NCI-H187 treated with DMSO at 0.1 percent for 48 hours (cell line): ENCODE measurements at places on chromosomes 16 and 17.
A peak's percentile ranks its signal among the peaks of the same experiment; 100 is the strongest.

- DNase-seq = peak; percentile 92
Observed at GRCh38 chr17:72392056-72393010, 271.5 kb downstream of the SOX9 start.

DNA sequence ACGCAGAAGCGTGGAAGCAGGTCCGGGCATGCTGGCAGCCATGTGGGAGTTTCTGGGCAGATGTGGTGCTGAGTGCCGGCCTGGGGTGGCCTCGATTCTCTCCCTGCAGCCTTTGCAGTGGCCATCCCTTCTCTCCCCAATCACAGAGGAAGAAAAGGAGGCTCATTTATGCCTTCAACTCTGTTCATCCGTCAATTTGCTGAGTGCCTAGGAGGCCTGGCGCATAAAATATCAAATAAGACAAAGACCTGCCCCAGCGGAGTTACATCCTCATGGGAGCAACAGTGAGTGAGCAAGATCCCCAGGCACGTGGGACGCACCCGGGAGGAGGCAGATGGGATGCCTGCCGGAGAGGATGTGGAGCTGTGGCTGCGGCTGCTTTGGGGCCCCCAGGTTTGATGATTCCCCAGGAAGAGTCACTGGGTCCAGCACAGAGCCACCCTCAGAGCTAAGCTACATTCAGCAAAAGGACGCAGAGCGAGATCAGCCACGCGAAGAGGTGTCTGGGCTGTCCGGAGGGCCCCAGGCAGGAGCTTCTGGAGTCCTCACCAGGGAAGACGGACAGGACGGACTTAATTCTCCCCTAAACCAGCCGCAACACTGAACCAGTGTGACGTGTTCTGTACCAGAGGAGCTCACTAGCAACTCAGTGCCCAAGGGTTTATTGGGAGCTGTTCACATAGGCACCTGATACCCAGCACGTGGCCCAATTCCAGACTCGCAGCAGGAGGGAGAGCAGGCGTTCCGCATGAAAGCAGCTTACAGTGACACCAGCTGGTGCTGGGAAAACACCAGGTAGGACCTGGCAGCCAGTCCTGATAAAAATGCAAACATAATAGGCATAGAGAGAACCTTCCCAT, 11.3 kb downstream of the CA5A start:
- peak; percentile 87 for DNase-seq

GRCh38 chr16:48110982-48111381, 44.8 kb downstream of the ABCC12 start:
- DNase-seq = no peak

- DNase-seq = no peak
Observed at GRCh38 chr17:70181866-70182265, 12.5 kb downstream of the KCNJ2 start.

- DNase-seq = no peak
Observed at GRCh38 chr16:31050280-31051030, 17.1 kb downstream of the STX4 start.

DNA sequence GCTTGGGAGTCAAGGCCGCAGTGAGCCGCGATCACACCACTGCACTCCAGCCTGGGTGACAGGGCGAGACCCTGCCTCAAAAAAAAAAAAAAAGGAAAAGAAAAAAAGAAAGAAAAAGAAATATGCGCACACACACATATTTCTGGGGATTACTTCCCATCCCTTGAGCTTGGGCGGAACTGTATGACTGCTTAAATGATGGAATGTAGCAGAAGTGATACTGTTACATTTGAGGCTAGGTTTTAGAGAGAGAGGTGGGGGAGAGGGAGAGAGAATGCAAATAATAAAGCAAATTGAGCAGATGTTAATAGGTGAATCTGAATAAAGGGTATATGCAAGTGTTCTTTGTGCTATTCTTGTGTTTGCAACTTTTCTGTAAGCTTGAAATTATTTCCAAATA, 12.0 kb upstream of the USP32 start:
- DNase-seq = no peak

DNA sequence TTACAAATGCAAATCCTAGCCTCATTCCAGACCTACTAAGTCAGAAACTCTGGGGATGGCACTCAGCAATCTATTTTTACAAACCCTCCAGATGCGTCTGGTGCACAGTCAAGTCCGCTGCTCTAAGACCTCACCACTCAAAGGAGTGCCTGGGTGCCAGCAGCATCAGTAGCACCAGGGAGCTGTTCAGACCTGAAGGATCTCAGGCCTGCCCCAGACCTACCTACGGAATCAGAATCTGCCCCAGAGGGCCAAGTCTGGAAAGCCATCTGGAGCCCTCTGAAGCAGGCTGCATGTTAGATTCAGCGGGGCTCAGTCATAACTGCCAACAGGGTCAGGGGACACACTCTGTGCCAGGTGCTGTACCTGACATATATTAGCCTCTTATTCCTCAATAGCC, 17.6 kb downstream of the MEOX1 start:
- no peak for DNase-seq

DNA sequence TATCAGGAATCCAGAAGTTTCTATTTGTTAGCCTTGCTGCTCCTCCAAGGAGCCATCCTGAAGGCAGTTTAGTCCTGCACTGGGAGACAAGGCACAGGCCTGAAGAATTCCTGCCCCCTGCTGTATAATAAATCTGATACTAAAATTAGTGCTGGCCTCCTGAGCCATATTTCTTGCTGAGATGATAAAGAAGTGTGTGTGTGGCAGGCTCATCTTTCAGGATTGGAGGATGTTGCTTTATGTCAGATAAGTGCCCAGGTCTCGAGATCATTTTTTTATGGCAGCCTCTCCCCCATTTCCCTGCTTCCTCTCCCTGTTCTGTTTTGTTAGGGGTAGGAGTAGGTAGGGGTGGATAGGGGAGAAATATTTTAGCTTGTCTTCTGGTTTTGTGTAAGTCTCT, 26.0 kb downstream of the MSI2 start:
- DNase-seq = peak; percentile 57

GRCh38 chr17:67602974-67603373, 114.8 kb upstream of the NOL11 start:
- no peak for DNase-seq

DNA sequence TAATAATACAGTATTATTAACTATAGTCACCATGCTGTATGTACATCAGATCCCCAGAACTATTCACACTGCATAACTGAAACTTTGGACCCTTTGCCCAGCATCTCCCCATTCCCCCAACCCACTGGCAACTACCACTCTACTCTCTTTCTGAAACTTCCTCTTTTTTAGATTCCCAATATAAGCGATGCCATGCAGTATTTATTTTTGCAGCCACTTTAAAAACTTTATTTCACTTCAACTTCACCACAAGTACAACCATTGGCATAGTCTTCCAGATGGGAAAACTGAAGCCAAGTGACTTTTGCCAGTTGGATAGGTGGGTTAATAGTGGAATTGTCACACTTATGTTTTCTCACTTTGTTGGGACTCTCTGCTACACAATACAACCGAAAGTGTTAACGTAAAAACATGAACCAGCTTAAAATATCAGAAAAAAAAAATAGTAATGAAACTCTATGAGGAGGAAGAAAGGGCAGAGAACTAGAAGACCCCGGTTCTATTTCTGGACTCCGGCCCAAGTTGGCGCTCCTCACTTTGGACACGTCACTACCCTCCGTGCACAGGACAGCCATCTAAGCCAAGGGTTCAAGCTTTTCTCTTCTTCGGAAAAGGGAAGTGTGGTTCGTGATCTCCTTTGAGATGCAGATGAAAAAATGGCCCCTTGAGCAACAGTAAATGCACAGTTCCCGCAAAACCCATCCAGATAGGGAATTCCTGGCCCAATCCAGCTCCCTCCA, 743 bp downstream of the SHCBP1 start:
- DNase-seq = no peak

GRCh38 chr17:21239680-21240368, 13.4 kb downstream of the NATD1 start:
- no peak for DNase-seq

DNA sequence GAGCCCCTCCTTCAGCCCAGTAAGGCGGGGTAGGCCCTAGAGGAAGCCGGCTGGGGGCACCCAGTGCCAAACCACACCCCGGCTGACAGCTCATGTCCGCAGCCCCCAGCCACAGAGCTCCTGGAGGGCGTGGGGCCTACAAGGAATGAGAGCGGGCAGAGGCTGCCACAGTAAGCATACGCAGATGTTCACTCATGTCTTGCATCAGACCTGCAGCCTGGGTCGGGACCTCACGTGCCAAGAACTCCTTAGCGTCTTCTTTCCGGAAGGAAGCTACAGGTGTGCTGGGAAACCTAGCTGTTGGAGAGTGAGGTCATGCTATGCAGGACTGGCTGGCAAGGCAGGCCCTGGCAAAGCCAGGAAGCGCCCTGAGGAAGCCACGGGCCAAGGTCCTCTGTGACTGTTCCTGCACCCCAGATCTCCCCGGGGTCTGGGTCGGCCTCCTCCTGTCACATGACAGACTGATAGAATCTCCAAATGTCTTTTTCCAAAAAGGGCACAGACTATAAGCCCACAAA, 1.6 kb downstream of the ZNF598 start:
- DNase-seq = no peak

- no peak for DNase-seq
Observed at GRCh38 chr16:51814617-51815016, 663.5 kb upstream of the SALL1 start.

GRCh38 chr16:84314373-84314772, 19.7 kb downstream of the WFDC1 start:
- no peak for DNase-seq

DNA sequence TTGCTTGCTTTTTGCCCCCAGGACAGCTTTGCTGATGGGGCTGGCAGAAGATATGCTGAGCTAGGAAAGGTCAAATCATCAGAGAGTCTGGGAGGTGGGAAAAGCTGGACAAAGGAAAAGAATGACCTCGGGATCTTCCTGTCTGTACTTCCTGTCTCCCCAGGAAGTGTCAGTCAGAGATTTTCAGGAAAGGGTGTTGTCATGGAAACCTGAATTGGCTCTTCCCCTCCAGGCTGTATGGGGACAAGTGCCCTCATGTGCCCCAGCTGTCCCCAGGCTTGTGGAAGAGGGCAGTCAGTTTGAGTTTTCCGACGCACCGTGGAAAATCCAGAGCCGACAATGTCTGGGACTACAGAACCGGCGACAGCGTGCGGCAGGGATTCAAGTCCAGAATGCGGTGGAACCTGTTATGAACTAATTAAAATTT, 122.7 kb upstream of the ZFHX3 start:
- no peak for DNase-seq

- no peak for DNase-seq
Observed at GRCh38 chr17:61354895-61355874, 44.5 kb upstream of the TBX2 start.

DNA sequence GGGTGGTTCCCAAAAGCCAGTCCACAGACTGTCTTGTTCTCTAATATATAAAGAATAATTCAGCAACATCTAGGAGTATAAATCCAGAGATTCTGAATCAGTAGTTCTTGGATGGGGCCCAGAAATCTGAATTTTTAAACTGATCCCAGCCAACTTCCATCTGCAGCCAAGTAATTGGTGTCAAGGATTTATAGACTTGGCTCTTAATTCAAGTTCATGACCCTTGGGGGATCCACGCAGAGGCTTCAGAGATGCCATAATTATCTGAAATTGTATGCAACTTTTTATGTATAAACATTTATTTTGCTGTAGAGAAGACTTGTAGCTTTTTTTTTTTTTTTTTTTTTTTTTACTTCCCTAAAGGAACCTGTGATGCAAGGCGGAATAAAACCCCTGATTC, 60.6 kb downstream of the HLF start:
- no peak for DNase-seq

DNA sequence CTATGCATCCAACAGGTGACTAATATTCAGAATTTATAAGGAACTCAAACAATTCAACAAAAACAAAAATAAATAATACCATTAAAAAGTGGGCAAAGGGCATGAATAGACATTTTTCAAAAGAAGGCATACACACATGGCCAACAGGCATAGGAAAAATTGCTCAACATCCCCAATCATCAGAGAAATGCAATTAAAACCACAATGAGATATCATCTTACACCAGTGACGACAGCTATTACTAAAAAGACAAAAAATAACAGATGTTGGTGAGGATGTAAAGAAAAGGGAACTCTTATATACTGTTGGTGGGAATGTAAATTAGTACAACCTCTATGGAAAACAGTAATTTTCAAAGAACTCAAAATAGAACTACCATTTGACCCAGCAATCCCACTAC, 250.4 kb upstream of the N4BP1 start:
- no peak for DNase-seq

- no peak for DNase-seq
Observed at GRCh38 chr17:56604691-56605290, 11.3 kb downstream of the NOG start.

DNA sequence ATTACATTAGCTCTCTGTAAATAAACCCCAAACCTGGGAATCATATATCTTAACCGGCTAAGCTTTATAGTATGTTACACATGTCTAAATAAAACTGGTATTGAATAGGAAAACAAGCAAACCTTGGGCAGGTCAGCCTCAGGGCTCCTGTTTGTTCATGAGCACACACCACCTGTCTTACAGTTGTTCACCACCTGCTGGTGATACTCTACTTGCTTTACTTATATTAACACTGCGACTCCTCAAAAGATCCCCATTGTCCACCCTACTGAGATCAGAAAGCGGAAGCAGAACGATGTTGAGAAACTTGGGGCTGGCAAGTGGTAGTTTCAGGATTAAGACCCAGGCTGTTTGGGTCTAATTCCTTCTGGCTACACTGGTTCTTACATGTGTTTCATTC, 16.4 kb downstream of the CDH13 start:
- DNase-seq = no peak

DNA sequence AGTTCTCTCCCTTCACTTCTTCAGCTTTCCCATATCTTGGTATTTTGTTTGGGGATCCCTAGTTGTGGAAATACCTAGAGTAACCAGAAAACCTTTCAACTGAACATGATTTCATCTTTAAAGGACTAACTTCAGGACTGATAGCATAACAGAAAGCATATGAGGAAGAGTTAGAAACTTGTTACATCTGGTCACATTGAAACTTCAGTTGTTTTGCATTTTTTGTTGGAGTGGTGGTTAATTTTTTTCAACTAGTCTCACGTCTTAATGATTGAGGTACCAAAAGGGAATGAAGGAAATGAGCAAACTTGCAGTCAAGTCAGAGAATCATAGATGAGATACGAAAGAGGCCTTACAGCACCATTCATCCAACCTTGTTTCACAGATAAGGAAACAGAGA, 49.6 kb downstream of the TANGO6 start:
- no peak for DNase-seq

GRCh38 chr17:8189711-8190477, at the start of gene BORCS6:
TSS of gene BORCS6 (minus strand) at chr17:8190180. CDS start at chr17:8190140, 40 bp downstream.
- peak; percentile 89 for DNase-seq

DNA sequence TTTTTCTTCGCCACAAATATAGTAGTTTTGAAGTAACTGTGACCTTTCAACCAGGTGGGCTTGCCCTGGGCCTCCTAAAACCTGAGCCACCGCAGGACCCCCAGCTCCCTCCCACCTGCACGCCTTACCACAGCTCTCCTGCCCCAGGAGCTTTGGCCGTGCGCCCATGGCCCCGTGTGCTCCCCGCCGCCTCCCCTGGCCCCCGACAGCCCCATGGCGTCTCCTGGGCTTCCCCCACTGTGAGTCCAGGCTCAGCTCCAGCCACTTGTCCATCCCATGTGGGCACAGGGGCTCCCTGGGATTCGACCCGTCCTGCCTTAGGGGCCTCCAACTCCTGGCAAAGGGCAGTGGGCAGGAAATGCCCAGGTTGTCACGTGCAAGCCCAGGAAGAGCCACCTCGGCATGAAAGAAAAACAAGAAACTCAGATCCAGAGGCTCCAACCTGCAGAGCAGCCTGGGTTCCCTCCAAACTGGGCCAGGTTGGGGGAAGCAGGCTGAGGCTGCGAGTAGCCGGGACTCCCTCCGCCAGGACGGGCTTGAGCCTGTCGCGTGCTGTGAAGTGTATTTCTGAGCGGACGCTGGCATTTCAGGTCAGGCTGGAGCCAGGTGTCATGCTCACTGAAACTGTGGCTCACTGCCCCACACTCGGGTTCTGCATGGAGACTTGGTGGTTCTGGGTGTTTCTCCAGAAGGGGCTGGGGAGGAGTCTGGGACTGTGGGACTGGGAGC, 5.8 kb downstream of the LGALS3BP start:
- no peak for DNase-seq
